ENCODE measurements at places on chromosomes 6 and 20.
A peak's percentile ranks its signal among the peaks of the same experiment; 100 is the strongest.

- DNase-seq, result no peak
These were observed 1.3 kb downstream of the C6orf141 start for GRCh38 chr6:49551866-49552129.

- DNase-seq, result no peak
These were observed 245.0 kb downstream of the RFPL4B start for GRCh38 chr6:112592159-112592558.

DNA sequence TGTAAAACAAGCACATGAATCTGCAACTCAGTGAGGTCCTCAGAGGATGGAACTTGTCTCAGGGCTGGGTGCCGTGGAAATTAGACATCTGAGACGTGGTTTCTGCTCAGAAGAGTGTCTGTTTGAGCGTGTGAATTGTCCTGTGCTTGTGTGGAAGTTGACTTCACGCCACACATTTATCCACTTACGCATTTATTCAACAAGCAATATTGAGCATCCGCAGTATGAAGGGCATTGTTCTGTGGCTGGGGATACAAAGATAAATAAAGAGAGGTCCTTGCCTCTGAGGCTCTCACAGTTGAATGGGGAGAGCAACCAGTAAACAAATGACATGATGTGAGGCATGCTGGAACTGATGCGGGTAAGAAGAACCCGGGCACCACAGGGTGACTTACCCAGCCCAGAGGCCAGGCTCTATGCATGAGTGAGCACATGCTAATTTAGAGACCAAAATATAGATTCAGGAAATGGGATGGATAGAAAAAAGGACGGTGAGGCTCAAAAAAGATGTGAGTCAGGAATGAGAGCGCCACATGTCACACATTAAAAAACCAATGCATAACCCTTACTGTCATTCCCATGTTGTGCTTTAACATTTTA, 60.4 kb downstream of the SOBP start:
- DNase-seq, result no peak

GRCh38 chr6:50846144-50846851, 27.6 kb downstream of the TFAP2B start:
- DNase-seq, result no peak

DNA sequence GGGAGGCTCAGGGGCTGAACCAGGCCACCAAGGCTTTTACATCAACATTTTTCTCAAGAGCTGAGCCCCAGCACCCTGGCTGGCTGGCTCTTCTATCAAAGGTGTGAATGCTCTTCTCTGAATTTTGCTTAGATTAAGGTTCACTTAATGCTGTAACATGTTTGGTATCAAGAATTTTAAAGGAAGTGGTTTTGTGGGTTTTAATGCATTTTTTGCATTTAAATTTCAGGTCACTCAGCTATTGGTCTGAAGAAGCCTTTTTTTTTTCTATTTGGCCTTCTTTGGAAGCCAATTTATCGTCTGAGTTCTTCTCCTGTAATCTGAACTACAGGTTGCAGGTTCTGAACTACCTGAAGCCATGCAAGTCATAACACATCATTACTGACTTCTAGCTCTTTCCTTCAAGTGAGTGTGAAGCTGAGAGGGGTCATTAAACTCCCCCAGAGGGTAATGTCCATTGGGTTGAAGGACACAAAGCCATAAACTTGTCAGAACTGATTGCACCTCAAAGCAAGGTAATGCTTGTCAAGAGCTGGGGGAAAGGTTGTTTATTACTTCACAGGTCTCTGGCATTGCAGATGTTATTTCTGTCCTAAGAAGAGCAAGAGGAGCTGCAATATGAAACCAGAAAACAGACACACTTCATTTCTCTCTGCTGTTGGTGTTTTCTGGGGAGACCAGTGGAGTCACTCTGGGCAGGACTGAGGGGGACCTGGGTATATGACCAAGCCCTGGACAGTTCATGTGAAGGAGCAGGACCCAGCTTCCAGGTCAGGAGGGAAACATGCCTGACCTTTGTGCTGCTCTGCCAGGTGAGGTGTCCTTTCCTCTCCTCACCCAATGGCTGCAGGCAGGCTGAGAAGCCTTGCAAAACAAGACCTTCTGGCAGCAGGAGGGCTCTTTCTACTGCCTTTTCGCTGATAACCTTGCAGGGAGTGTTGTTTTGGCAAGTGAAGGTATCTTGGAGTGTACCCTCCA, 26.1 kb upstream of the NEDD9 start:
- peak; percentile 26 for DNase-seq

DNA sequence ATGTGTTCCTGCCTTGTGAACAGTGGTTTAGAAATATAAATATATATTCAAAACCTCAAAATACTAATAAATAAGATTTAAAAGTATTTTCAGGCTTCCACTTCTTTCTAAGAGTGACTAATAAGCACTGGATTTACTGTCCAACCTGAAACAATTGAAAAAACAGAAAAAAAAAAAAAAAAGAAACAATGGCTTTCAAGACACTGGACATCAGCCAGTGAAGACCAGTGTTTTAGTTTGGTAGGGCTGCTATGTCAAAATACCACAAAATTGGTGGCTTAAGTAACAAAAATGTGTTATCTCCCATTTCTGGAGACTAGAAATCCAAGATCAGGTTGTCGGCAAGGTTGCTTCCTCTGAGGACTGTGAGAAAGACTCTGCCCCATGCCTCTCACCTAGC, 101.4 kb upstream of the PDE7B start:
- DNase-seq, result no peak

GRCh38 chr6:123094795-123095194, 98.8 kb downstream of the CLVS2 start:
- DNase-seq, result no peak

GRCh38 chr6:166417285-166417691, 34.5 kb upstream of the MPC1 start:
- DNase-seq, result no peak

- DNase-seq, result no peak
These were observed 78.5 kb downstream of the CD164 start for GRCh38 chr6:109303640-109304283.

- no peak for DNase-seq
These were observed 51.9 kb upstream of the GNRH2 start for GRCh38 chr20:2991532-2991931.

- no peak for DNase-seq
These were observed 24.2 kb downstream of the DNAJC5 start for GRCh38 chr20:63919130-63919529.

DNA sequence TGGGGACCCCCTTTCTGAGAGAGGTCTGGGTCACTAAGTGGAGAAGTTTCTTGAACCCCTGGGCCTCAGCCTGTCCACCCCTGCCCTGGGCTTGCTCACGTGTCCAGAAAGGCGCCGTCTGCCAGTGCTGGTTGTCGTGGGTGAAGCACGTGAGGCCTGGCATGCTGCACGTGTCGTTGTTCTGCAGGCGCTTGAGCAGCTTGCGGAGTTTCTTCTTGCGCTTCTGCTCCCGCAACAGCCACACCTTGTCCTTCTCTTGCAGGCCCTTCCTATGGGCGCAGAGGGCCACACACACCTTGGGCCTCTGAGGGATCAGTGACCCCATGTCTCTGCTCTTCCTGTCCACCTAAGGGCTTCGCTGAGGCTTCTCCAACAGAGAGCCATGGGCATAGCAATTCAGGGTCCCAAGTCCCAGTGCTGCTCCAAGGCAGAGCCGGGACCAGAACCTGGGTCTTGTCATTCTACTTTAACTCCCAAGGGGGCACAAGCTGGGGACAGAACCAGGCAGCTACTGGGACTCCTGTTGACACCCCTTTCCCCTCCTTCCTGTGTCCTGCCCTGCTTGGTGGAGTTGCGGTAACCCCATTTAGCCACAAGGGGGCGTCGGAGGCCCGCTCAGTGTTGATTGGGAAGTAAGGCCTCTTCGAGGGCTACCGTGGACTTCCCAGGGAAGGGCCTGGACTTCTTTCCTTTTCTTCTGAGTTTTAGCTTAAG, 121.8 kb downstream of the SULF2 start:
- DNase-seq, result peak; percentile 79

GRCh38 chr20:63223121-63223825, 7.3 kb upstream of the YTHDF1 start:
- DNase-seq, result peak; percentile 38

GRCh38 chr6:143673669-143674068, 4.1 kb upstream of the PHACTR2 start:
- DNase-seq, result peak; percentile 66

GRCh38 chr20:35150846-35151579, 3.9 kb upstream of the EDEM2 start:
- no peak for DNase-seq

All from fibroblast of skin of scalp (primary cell).